ENCODE measurements at places on chromosomes 2 and 18.
A peak's percentile ranks its signal among the peaks of the same experiment; 100 is the strongest.

DNA sequence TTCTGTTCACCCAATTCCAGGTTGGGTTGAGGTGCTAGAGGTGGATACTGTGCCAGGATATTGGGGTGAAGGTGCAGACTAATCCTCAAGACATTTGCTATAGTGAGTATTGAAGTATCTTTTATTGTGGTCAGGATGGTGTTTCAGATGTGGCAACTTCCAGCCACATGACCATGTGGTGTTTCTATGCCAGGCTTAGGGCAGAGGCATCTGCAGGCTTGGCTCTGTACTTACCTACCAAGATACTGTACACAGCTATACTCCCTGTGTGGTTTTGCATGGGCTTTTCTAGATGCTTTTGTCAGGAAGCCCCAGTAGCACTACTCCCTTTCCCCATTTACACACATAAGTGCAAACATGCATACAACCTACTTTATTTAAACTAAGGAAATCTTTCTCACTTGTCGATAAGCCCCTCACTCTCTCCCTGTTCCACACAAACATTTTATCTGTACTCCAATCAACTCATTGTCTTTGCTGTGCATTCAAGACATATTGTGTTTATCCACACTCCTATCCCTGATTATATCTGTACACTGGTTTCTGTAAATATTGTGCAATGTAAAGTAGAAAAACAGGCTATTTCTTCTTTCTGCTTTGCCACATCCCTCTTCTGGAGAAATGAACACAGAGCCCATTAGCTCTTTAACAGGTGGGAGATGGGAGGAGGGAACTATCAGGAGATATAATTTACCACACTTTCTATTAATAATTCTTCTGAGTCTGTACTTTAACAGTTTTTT lies 12.3 kb downstream of the ARL6IP6 start:
- peak; percentile 27 for DNase-seq

- peak; percentile 23 for DNase-seq
Observed at GRCh38 chr2:70946832-70947442, 11.2 kb downstream of the ATP6V1B1 start.

DNA sequence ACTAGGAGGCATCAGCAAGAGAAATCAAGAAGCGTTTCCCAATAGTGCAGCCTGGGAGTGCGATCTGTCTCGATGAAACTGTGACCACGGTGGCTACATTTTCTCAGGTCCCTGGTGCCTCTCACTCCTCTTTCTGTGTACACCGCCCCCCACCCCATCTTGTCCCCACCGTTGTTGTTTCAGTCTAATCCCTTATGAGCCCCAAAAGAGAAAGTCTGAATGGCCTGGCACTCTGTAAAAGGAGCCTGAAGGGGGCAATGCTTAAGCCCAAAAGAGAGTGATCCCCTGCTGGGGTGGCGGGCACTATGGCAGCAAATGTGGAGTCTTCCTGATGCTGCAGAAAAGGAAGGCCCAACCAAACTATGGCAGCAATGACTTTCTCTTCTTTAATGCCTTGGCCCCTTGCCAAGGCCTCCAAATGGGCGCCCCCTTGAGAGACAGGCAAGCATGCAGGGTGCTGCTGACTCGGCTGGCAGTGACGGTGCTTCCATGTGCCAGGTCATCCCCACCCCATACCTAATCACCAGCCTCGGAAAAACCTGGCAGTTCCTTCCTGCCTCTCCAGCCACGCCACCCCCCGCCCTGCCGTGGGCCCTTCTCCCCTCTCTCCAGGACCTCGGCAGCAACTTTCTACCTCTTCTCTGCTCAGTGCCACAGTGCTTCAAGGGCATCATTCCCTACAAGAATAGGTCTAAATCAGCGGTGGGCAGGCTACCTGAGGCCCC lies 123.0 kb downstream of the CYP26B1 start:
- no peak for DNase-seq

GRCh38 chr2:63737081-63737751 lies 104.5 kb upstream of the UGP2 start:
- no peak for DNase-seq

GRCh38 chr2:26639685-26640243 lies 1.4 kb downstream of the CIB4 start:
- DNase-seq = no peak

DNA sequence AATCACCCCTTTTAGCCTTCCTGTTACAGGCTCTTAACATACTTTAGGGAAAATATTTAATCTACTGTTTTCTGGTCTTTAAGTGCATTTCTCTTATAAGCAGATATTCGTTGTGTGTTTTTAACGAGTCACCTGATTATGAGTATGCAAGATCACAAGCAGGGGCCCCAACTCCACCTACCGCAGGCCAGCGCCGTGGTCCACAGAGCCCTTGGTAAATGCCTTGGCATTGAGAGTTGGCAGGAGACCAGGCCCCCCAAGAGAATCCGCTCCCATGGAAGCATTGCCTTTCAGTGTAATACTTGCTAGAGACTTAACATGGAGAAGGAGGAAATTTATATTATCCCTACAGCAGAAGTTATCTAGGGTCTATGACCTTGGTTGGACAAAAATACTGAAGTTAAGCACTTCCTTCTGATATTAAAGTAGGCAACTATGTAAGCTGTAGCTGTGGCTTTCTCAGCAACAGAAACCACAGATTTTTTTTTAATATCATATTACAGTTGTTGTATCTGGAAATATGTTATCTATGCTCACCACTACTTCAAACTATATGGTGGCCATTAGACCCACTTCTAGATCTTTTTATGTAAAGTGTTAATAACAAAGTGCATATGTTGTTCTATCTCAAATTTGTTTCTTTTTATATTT lies 241.8 kb upstream of the MGAT5 start:
- DNase-seq = no peak
